ENCODE measurements at places on chromosomes 12 and 14.
A peak's percentile ranks its signal among the peaks of the same experiment; 100 is the strongest.

- DNase-seq: no peak
These were observed 19.9 kb downstream of the CDKN1B start for GRCh38 chr12:12736759-12737676.

DNA sequence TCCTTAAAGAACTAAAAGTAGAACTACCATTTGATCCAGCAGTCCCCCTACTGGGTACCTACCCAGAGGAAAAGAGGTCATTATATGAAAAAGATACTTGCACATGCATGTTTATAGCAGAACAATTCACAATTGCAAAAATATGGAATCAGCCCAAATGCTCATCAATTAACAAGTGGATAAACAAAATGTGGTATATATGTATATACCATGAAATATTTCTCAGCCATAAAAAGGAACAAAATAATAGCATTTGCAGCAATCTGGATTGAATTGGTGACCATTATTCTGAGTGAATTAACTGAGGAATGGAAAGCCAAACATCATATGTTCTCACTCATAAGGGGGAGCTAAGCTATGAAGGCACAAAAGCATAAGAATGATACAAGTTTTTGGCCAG, 64.7 kb upstream of the KRAS start:
- no peak for DNase-seq

- DNase-seq: no peak
These were observed 53.2 kb downstream of the SINHCAF start for GRCh38 chr12:31272607-31273225.

DNA sequence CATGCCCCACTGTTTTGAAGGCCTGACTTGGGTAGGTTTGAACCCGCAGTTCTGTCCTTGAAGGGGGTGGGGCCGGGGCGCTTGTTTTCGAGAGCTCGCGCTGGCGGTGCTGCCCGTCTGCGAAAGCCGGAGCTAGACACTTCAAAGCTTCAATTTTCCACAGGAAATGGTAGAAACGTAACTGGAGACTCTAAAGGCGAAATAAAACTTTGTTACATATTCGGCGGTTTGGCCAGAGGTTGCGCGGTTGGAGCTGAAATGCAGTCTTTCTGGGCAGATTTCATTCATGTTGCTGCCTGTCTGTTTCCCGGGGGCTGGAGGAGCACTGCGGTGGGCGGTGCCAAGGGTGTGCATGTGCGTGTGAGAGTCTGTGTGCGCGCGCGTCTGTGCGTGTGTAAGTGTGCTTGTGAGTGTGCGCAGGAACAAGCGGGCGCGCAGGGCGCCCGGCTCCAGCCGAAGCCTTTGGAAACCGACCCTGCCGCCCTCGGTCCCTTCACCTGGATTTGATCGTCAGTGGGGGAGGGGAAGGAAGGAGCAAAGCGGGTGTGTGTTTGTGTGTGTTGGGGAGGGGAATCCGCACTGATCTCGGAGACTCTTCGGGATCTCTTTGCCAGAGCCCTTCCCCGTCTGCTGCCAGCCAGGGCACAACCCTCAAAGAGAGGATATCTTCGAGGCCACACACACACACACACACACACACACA, 227.7 kb upstream of the CRY1 start:
- DNase-seq: no peak

- no peak for DNase-seq
These were observed 50.0 kb downstream of the GLT1D1 start for GRCh38 chr12:128903236-128903635.

DNA sequence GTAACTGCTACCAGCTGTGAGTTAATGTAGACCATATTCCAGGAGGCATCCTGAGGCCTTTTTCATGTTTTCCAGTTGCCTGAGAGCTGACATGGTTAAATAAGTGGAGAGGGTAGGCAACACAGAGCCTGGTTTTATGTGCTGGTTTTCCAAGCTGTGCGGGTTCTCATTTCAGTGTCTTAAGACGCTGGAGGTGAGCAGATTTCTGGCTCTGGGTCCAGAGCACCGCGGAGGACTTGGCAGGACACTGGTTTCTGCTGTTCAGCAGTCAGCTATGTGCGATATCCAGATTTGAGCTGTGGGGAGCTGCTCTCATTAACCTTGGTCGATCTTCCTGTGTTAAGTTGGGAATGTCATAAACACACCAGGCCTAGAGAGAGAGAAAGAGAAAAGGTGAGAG, 680.8 kb downstream of the BCL11B start:
- no peak for DNase-seq

DNA sequence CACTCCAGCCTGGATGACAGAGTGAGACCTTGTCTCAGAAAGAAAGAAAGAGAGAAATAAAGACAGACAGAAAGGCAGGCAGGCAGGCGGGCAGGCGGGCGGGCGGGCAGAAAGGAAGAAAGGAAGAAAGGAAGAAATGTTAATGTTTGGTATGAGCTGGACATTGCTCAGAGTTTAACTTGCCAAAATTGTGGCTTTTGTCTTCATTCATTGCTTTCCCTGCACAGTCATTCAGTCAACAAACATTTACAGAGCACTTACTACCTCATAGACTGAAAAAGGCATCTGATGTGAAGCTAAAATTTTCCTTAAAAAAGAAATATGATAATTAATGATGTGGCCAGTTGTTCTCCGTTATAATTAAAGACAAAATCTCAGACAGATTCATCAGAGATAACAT, 247.1 kb downstream of the SPTSSA start:
- no peak for DNase-seq

GRCh38 chr12:42756841-42757623, 167.5 kb upstream of the PRICKLE1 start:
- peak; percentile 74 for DNase-seq

DNA sequence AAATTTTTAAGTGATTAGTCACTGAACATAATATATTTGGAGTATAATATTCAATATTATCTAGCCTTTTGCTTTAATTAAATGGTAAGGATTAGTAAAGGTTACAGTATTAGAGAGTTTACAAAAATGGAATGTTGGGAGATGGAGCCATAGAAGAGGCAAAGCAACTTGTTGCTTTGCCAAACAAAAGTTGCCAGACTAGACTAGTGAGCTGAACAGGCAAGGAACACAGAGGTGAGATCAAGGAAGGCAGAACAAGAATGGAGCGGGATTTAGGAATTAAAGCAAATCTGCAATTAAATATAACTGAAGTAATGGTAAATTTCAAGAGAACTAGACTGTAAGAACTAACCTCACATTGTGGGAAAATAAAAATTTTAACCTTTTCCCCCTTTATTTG, 5.1 kb downstream of the ARF6 start:
- DNase-seq: no peak

DNA sequence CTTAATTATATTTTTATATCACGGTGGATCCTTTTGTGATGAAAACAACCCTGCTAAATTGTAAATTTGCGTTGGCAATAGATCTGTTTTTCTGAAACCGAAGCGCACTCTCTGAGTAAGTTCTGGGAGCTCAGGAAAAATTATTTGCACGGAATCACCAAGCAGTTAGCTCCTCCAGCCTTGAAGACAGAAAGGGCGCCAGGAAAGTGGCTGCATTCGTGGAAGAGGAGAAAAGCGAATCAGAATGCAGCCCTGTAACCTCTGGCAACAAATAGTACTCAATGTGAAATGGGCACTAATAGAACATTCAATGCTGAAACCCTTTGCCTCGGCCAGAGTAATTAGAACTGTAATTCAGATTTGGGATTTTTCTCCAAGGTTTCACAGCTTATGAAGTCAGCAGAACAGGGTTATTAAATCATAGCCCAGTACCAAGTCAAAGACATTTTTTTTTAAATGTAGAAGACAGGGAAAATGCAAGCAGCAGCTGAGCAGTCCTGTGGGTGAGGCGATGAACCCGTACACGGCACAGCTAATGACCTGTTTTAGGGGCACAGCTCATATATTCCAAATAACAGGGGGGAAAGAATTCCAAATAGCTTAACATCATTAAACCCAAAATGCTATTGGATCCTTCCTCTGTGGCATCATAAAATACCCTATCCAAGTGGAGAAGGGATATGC, 251.4 kb downstream of the EGLN3 start:
- DNase-seq: no peak

- no peak for DNase-seq
These were observed 382.7 kb upstream of the FAR2 start for GRCh38 chr12:28766398-28766797.

GRCh38 chr12:131055596-131056233, 102.0 kb downstream of the ADGRD1 start:
- no peak for DNase-seq

- DNase-seq: peak; percentile 59
These were observed 846 bp upstream of the MTHFD1 start for GRCh38 chr14:64387232-64387781.

DNA sequence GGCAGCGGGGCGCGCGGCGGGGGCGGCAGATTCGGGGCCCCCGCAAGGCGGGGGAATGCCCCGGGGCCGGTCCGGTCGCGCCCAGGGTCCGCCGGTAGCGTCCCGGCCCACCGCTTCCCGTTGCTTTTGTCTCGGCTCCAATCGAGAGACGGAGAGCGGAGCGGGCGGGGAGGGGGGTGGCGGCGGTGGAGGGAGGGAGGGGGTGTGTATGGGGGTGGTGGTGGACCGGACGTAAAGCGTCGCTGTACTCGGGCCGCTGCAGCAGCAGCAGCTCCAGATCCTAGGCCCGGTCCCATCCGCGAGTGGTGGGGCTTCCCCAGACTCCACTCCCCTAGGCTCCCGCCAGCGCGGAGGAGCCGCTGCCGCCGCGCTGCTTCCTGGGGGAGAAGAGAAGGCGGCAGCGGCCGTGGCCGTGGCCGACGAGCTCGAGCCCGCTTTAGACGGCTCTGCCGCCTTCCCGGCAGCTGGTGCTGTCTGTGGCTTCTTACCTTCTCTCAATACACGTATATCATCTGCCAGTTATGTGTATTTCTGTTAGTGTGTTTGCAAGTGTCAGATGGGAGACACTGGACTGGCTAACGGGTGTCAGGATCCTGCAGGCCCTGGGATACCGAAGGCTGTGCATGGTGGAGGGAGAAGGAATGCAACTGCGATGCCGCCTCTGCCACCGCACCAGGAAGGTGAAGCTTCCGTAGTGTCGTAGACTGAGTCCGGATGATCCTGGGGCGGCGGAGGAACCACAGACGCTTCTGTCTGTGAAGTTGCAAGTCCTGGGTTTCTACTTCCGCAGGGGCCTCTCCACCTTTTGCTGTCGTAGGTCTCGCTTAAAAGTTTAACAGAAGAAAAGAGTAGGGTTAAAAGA, 508 bp downstream of the CNOT2 start:
- peak; percentile 59 for DNase-seq

DNA sequence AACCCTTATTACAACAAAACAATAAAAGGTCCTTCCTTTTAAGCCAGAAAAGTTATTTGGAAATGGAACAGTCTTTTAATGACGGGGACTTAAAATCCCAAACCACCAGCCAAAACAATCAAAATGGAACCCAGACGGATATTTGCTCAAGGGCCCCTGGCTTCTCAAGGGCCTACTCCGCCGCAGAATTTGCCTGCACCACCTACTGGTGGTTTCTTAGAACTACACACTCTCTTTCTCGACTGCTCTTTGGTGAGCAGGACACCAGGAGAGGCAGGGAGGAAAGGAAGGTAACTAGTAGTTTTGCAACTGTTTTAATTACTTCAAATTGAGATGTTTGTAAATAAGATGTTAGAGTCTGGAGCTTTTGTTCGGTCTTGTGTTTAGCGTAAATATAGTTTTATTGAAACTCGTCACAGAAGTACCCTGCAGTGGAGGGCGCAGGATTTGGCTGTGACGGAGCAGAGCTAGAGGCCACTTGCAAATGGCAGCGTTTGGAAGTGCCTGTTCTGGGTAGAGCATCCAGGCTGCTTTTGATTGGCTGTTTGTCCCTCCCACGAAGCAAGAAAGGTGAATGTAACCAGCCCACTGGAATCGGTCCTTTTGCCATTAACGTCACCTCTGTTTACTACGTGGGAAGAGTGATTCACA, 238.5 kb downstream of the CACNA1C start:
- peak; percentile 52 for DNase-seq

DNA sequence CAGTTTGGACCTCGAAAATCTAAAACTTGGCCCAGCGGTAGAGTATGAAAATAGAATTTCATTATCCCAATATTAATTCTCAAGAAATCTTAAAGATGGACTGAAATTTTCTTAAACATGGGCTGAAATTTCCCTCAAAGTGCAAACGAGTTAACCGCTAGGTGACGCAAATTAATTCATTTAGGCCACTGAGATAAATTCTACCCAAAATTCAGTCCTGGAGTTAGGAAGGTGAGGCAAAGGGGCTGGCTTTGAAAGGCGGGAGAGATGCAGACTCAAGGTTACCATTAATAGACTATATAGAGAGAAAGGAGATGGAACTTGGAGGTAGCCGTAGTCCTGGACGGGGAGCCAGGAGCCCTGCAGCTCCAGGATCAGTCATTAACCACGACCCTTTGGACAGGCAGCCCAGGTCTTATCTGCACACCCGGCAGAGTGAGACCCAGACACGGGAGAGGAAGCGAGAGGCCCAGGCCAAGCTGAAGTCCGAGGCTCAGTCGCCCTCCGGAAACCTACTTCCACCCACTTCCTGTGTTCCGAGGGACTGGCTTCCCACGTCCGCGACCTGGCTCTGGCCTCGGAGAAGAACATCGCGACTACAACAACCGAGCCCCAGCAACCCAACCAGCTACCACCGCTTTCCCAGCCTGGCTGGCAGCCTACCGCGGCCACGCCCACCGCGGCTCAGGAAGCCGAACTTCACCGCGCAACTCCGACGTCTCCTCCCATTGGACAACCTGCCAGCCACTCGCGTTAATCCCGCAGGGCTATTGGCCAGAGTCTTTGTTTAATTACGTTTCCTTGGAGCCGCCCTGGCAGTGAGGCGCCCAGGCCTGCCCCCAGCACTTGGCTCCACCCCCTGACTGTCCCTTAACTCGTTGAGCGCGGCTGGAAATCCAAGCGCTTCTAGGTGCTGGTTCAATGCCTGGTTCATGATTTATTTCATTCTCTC, at the start of gene EFCAB11:
Gene EFCAB11 (minus strand): TSS at position 661 of the 952 bp plus-strand sequence. CDS start 70 bp downstream, at position 591.
- peak; percentile 99 for DNase-seq

DNA sequence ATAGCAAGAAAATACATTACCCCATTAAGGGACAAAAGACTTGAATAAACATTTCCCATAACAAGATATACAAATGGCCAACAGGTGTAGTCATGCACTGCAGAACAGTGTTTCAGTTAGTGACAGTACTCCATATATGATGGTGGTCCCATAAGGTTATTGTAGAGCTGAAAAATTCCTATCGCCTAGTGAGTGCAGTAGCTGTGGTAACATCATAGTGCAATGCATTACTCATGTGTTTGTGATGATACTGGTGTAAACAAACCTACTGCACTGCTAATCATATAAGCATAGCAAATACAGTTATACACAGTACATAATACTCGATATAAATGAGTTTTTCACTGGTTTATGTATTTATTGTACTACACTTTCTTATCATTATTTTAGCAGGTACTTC, 168.7 kb downstream of the C12orf75 start:
- DNase-seq: no peak

DNA sequence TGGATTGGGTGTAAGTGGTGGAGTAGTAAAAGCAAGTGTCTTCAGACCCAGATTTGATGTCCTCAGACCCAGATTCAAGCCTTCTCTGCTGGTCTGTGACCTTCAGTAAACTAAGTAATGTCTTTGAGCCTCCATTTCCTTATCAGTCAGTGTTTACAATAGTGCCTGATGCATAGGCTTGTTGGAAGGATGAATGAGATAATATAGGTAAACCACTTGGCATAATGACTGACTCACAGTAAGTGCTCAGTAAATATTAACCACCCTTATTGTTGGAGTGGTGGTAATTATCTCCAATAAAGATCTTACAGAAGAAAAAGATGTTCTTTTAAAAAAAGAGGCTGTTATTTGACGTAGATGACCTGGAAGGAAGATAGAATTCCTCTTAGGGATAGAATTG, 86.2 kb downstream of the IGF1 start:
- no peak for DNase-seq

- DNase-seq: no peak
These were observed 4.3 kb downstream of the KRR1 start for GRCh38 chr12:75507086-75507485.

Data from SW 1271 (cell line).